ENCODE measurements at places on chromosomes 12 and 14.

DNA sequence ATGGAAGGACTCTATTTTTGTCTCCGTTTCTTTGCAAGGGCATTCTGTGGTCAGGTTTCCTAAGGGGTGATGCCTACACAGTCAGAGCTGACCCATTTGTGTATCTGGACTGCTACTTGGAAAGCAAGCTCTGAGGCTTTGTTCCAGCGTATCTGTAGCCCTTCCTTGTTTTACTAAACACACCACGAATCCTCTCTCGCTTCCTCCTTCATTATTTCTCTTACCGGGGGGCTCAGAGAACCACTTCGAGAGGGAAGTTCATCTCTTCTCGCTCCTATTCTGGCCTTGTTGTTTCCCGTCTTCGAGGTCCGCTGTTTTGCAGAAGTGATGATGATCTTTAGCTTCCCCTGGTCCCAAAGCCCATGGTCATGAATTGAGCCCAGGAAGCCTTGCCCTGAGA is 164.7 kb downstream of the SSPN start:
- no peak for DNase-seq

GRCh38 chr12:45726603-45727300 is 2.8 kb upstream of the ARID2 start:
- DNase-seq = peak; percentile 36

DNA sequence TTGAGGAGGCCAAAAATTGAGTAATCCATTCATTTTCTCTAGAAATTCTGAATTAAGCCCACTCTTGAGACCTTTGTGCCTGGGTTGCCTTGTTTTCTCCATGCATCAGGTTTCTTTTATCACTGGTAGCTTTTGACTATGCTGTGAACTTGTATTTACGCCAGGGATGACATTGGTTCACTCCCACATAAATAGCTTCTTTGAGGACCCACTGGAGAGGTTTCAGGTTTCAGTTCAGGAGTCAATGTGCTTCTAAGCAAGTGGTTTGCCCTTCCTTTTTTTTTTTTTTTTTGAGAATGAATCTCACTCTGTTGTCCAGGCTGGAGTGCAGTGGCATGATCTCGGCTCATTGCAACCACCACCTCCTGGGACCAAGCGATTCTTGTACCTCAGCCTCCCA is 10.2 kb upstream of the SLC17A8 start:
- no peak for DNase-seq

GRCh38 chr12:112381406-112381882 is 787 bp downstream of the HECTD4 start:
- peak; percentile 68 for DNase-seq

DNA sequence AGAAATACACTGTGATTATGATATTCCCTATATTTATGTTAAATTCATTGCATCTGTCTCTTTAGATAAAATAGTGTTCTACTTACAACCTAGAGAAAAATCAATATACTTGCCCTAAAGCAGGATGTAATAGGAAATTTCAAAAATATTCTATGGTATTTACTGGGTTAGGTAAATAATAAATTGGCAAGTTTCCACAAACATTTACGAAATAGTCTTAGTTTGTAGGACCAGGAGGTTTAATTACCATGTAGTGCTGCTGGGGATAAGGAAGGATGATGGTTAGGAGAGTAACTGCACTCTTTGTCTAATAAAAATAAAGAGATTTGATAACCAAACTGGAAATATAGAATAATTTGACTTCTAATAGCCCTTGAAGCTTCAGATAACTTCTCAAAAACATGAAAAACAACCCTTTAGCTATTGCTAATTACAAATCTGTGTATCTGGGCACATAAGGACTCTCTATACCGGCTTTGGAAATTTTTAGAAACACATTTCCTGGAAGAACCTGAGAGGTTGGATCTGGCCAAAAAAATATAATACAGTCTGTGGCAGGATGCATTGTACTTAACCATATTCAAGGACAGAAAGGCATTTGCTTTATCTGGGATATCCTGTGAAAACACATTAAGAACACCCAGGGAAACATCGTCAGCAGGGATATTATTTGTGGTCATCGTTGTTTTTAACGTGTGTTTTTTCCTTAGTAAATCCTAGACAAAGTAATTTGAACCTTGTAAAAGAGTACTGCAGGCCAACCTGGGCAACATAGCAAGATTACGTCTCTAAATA is 36.7 kb upstream of the TMCC3 start:
- no peak for DNase-seq

GRCh38 chr14:68174446-68174845 is 354.9 kb downstream of the RAD51B start:
- DNase-seq = no peak

GRCh38 chr12:118781692-118782091 is 199.6 kb upstream of the SRRM4 start:
- DNase-seq = no peak

- peak; percentile 40 for DNase-seq
Measured at GRCh38 chr12:67025543-67026114, 243.5 kb upstream of the CAND1 start.

GRCh38 chr14:82126006-82126405 is 592.4 kb upstream of the SEL1L start:
- no peak for DNase-seq

- no peak for DNase-seq
Measured at GRCh38 chr14:29906256-29906870, 21.3 kb downstream of the PRKD1 start.

- peak; percentile 53 for DNase-seq
Measured at GRCh38 chr14:54267172-54267571, 129.6 kb upstream of the CDKN3 start.

GRCh38 chr12:66049538-66050282 is 80.8 kb downstream of the LLPH start:
- no peak for DNase-seq

DNA sequence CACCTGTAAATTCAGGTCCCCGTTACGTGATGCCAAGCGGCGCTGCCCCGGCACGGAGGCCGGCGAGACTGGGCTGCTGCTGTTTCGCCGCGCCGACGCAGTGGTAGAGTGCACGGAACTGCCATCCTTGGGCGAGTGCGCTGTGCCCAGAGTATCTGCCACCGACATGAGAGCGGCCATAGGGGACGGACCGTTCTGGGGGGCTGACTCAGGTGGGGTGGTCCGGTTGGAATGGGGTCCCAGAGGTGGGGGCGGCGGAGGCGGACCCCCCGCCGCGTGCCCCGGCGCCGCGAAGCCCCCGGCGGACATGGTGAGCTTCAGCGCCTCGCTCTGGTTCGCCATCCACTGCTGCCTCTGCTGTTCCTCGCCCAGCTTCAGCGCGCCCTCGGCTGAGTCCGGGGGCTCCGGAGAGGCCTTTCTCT is 2.8 kb downstream of the IRF2BPL start:
- no peak for DNase-seq

DNA sequence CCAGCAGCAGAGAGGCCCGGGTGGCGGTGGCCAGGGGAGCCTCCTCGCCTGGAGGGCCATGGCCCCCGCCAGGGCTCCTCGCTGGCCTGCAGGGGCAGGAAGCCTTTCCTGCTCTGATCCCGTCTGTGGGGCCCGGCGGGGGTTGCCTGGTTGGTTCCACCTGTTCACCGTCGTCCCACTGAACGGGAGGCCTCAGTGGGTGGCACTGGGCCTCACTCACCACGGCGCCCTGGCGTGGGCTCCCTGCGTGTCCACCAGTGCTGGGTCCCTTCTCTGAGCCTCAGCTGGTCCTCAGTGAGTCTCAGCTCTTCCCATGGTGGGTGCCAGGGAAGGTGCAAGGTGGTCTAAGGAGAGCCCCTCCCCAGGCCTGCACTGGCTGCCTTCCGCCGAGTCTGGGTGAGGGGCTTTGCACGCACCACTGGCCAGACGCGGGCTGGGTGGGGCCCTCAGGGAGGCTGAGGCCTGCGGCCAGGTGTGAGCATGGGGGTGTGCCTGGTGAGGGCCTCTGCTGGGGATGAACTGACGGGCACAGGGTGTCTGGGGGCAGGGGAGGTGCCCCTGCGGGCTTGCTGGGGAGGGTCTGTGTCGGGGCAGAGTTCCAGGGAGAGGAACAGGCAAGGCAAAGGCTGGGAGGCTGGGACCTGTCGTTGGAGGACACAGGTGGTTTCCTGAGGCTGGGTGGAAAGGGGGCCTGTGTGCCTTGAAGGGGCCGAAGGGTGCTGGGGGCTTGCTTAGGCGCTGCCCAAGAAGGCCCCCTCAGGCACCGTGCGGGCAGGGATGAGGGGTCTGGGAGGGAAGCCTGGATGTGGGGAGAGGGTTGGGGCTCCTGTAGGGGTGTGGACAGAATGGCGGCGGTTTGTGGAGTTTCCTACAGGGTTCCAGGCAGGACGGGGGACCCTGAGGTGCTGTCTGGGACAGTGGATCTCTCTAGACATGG is 339.8 kb downstream of the TMEM121 start:
- no peak for DNase-seq

DNA sequence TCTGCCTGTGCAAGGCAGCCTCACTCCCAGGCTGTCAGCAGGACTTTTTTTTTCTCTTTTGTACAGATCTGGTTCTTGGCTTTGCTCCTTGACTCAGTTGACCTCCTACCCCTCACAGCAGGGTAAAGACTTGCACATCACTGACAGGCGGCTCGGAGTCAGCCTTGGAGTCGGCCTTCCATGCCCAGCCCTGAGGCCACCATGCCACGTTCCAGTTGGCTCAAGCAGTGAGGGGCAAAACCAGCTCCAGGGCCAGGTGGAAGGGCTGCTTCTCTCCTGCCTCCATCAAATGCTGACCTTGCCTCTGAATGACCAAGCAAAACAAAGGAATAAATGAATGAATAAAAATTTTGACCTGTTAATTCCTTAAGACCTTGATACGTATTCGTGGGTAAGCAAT is 27.6 kb downstream of the JAG2 start:
- no peak for DNase-seq

DNA sequence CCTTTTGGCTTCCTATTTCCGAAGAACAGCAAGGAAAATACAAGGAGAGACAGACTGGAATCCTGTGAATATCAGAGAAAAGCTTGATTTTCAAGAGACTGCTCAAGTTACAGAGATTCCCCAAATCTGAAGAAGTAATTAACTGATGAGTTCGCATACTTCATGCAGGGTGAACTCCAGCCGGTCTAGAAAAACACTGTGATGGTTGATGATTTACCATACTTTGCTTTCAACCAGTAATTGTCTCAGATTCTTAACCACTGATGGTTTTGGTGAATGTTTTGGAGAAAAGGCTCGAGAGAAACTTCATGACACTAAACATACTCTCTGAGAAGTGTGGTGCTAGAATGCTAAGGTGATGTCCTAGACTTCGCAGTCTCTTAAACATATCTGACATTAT is 4.4 kb upstream of the PLXNC1 start:
- DNase-seq = no peak

GRCh38 chr12:84058136-84058535 is 854.5 kb downstream of the SLC6A15 start:
- no peak for DNase-seq

- no peak for DNase-seq
Measured at GRCh38 chr14:32571995-32572866, 243.1 kb downstream of the AKAP6 start.

DNA sequence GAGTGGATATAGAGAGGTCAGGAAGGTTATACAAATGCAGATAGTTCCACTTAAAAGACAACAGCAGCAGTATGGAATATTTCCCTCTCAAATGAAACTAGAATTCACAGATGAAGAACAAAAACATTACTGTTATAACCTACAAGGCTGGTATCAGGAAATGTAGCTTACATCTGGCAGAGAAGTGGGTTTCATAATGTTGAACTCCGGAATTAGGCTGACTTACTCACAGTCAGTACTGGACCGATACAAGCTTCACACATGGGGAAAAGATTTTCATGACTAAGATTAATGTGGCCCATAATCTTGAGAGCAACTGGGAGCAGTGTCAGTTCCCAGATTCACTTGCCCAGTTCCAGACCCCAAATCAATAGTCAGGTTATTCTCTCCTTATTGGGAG is 353.9 kb downstream of the DUSP6 start:
- DNase-seq = no peak

- DNase-seq = peak; percentile 15
Measured at GRCh38 chr14:51157012-51157411, 62.1 kb upstream of the TRIM9 start.

DNA sequence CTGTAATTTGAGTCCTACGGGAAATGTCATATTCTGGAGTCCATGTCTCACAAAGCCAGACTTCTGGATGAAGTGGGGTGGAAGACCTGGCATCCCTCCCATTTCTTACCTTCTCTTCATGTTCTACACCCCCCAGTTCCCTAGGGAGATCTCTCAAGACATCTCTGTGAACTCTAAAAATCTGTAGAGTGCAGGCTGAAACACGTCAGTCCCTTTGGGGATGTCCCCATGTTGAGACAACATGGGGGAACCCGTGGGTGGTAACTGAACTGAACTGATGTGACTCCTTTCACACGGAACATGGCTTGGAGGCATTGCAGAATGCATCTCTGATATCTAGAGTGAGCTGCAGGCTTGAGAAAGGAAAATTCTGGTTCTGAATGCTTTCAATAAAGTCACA is 15.2 kb downstream of the SERPINA12 start:
- no peak for DNase-seq

DNA sequence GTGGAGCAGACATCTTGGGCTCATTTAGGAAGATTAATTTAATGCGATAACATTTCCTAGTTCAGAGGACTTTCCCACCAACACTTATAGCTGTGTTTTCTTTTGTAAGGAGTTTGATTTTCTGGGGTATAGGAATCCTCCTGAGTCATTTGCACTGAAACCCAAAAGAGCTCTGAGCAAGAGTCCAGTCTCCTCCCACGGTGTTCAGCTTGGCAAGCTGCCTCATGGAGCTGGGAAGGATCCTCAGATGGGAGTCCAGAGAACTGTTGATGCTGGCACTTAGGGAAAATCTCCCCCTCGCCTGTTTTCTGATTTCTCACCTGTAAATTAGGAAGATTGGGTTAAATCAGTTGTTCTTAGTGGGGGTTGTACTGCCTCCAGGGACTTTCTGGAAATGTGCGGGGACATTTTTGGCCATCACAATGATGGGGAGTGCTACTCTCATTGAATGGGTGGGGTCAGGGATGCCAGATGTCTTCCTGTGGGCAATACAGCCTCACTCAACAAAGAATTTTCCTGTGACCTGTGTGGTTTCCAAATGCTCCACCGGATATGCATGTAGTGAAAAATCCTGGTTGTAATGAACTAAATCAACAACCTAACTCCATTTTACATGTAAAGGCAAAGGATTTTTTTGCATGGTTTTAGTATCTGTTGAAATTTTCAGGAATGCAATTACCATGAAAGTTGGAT is 150.6 kb downstream of the ADCK1 start:
- DNase-seq = no peak

- no peak for DNase-seq
Measured at GRCh38 chr12:68538726-68539614, 71.7 kb upstream of the RAP1B start.

DNA sequence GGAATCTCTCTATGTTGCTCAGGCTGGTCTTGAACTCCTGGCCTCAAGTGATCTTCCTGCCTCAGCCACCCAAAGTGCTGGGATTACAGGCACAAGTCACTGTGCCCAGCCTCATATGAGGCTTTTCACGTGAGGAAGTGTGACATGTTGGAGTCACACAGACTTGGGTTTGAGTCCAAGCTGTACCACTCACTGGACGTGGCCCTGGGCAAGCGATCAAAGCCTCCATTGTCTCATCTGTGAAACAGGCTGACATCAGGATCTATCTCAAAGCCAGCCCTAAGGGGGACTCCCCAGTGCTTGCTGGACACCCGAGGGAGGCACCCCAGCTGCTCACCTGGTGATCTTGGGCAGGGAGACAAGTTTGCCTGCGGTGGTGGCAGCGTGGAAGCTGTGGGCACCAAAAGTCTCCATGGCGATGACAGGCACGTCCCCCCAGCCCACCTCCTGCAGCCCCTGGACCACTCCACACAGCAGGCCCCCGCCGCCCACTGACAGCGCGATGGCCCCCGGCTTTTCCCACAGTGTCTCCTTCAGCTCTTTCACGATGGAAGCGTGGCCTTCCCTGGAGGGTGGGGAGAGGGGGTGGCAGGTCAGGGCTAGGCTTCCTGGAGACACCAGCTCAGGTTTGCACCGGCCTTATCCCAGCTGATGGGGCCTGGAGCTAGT is 6.7 kb downstream of the SDS start:
- DNase-seq = no peak
